ENCODE measurements at places on chromosomes 13 and 19. TPM values are rescaled to one million over a fixed set of nuclear protein-coding genes. Genes with fewer than 3 reads are reported as not detected.

- peak; percentile 86 for DNase-seq
Observed at GRCh38 chr19:32691952-32692726, 518 bp downstream of the NUDT19 start.

Gene ZNF554
- 1.8 TPM for total RNA-seq

DNA sequence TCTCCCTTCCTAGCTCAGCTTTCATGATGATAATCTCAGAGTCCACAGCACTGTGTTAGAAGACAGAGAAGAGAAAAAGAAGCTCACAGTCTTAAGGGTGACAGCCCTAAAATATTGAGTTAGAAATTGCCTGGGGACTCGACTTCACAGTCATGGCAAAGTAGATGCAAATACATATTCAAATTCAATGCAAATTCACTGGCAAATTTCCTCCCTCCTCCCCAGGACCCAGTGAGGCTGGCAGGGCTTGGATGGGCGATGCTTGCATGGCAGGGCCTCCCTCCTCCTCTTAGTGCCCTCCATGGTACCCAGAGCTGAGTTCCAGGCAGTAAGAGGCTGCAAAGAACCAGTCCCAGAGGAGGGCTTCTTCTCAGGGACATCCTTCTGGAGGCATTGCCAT lies 115.6 kb upstream of the UQCRFS1 start:
- DNase-seq, result no peak

DNA sequence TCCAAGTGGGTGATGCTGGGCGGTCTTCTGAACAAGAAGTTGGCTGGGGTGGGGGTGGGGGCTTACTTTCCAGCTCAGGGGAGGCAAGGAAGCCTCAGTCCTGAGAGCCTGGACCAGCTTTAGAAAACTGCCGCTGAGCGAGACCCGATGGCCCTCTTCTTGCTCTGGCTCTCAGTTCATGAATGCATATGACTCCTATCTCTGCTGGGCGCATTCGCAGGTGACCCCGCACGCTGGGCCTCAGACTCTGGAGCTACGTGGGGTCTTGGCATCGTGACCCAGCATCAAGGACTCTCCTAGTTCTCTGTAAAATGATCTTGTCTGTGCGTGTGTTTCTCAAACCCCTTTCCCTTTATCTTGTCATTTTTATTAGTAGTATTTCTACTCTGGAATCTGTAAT lies 19.7 kb downstream of the PRAM1 start:
- DNase-seq, result no peak

Gene SIGLEC9
- 1.1 TPM for total RNA-seq

- DNase-seq, result peak; percentile 67
Observed at GRCh38 chr19:44643605-44644401, at the start of gene PVR. PVR (plus strand) TSS chr19:44643910; CDS start chr19:44644097, 187 bp downstream.

GRCh38 chr13:24663586-24663985 lies 16.6 kb upstream of the ATP12A start:
- no peak for DNase-seq

GRCh38 chr13:29594303-29594709 lies 1.2 kb downstream of the SLC7A1 start:
- DNase-seq, result peak; percentile 55

- no peak for DNase-seq
Observed at GRCh38 chr19:2588081-2588777, 112.3 kb downstream of the GADD45B start.

- DNase-seq, result no peak
Observed at GRCh38 chr13:35530581-35530980, 54.1 kb upstream of the MAB21L1 start.

DNA sequence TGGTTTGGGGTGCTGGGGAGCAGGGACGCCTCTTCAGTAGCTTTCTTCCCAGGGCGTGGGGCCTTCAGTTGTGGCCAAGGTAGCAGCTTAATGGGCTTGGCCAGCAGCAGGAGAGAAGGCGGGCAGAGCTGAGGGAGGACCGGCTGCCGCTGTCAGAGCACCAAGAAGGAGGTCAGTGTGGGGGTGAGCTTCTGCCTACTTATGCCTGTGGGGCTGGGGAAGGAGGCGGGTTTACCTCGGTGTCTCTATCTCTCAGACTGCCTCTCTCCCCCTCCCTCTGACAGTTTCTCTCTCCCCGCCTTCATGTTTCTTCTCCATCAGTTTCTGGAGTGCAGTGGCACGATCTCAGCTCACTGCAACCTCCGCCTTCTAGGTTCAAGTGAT lies at the start of gene CAPN12:
Gene CAPN12 (minus strand): TSS at position 177 of the 384 bp plus-strand sequence. CDS start 309 bp downstream, outside the sequence.
- DNase-seq, result no peak

Gene KASH5
- total RNA-seq, result 0.95 TPM

DNA sequence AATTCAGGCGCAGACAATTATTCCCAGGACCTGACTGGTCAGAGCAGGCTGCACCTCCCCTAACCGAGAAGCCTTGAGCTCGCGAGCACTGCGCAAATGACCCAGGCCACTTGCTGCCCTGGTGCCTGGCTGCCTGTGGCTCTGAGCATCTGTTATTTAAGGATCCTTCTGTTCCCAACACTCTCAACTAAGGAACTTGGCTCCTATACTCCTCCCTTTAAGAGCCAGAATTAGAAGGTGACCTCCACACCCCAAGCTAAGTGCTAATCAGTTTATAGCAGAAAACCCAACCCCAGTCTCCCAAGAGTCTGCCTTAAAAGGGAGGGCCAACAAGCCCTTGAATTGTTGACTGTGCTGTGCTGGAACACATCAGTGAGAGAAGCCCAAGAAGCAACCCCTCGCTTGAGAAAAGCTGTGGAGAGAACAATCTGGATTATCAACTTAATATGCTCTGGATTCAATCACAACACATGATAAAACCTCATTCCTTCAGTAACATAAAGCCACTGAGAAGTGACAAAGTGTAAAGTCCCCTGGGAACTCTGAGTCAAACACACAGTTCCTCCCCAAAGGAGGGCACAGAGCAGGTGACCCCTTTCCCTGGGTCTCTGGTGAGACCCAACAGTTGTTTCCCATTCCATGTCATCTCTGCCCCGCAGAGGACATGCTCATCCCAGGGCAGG lies 14.6 kb downstream of the AKAP8L start:
- no peak for DNase-seq

Gene ATXN8OS
- not detected for total RNA-seq

Gene IL4I1
- 11.1 TPM for total RNA-seq

Gene DPF1
- total RNA-seq, result 2.1 TPM

GRCh38 chr13:63351081-63351480 lies 1935.4 kb upstream of the PCDH20 start:
- no peak for DNase-seq

Gene CD79A
- 7.0 TPM for total RNA-seq

GRCh38 chr13:68851026-68851425 lies 1256.6 kb upstream of the ATXN8OS start:
- DNase-seq, result no peak

- no peak for DNase-seq
Observed at GRCh38 chr19:1744133-1744665, 9.1 kb upstream of the ONECUT3 start.

DNA sequence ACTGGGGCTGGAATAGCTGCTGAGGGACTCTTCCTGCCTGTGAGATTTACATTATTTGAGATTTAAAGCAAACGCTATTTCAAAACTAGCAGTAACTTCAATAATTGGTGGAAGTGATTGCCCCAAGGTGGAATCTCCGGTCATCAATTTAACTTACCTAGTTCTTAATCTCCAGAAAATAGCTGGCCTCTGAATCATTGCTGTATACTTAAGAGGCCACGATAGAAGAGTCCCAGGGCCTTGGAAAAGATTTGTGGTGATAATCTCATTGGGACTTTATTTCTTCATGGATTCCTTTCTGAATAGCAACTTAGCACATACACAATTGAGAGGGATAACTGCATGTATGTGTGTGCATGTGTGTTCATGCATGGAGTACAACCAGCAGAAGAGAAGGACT lies 120.2 kb downstream of the DNAJC15 start:
- DNase-seq, result no peak

DNA sequence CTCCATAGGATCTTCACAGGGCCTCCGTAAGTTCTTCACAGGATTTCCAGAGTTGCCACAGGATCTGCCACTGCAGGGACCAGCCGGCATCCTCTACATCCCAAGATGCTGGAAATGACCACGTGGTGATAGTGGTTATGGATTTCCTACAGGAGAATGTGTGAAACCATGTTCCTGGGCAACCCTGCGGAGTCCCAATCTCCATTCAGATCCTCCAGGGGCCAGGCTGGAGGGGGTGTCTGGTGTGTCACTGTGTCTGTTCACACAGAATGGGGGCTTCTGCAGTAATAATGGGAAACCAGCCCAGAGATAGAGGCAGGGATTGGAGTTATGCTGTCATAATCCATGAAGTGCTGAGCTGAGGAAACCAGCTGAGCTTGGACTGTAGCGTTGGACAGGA lies 8.6 kb downstream of the LILRA6 start:
- DNase-seq, result no peak

GRCh38 chr13:28819046-28819730 lies 951 bp upstream of the MTUS2 start:
- no peak for DNase-seq

GRCh38 chr19:48061401-48062344 lies 17.8 kb upstream of the CABP5 start:
- no peak for DNase-seq

DNA sequence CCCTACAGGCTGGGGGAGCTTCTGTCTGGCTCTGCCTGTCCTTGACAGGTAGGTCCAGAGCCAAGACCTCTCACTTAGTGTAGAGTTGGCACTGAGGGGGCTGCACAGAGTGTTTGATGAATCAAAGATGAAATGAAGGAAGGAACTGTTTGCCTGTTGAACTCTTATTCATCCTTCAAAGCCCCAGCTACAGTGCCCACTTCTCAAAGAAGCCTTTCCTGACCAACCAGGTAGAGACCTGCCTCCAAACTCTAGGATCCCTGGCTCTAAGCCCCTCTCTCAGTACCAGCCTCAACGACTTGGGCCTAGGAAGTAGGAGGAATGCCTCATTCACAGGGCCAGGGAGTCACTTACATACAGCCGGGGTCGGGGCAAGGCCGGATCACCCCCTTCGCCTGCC lies 9.1 kb upstream of the TMEM161A start:
- no peak for DNase-seq

Gene CGB1
- not detected for total RNA-seq

- no peak for DNase-seq
Observed at GRCh38 chr13:42971691-42972347, 20.2 kb downstream of the EPSTI1 start.

DNA sequence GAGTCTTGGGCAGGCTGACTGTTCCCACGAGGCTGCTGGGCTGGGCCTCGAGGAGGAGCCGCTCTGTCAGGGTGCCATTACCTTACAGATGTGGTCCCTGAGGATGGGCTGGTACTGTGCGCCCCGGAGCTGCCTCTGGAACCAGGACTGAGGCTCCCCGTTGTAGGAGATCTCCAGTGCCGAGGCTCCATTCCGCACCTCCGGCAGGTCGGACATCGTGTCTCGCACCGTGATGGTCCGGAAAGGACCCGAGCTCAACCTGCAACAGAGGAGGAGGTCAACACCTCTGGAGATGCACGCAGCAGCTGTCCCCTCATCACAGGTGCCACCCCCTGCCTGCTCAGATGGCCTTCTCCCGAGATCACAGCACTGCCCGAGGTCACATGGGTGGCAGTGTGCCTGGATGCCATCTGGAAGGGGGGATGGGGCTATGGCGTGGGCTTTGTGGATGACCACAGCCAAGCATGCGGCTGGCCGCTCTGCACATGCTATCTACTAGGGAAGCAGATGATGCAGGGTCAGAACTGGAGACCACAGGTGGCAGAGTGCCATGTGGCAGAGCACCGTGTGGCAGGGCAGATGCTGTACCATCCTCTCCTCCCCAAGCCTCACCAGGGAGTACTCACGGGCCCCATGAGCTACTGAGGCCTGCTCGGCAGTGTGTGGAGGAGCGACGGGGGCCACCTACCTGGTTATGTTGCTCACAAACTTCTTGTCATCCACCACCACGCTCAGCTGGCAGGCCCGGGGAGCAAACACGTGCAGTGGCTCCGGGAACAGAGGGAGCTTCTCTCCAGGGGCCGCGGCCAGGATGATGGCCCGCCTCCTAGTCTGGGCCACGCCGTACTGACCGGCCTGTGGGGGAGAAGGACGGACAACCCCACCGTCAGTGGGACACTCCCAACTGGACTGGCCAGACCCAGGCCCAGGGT lies 18.3 kb upstream of the EIF3G start:
- DNase-seq, result no peak

- no peak for DNase-seq
Observed at GRCh38 chr13:35690581-35691207, 214.2 kb upstream of the MAB21L1 start.

- no peak for DNase-seq
Observed at GRCh38 chr19:42487032-42487797, 41.1 kb downstream of the CEACAM1 start.

DNA sequence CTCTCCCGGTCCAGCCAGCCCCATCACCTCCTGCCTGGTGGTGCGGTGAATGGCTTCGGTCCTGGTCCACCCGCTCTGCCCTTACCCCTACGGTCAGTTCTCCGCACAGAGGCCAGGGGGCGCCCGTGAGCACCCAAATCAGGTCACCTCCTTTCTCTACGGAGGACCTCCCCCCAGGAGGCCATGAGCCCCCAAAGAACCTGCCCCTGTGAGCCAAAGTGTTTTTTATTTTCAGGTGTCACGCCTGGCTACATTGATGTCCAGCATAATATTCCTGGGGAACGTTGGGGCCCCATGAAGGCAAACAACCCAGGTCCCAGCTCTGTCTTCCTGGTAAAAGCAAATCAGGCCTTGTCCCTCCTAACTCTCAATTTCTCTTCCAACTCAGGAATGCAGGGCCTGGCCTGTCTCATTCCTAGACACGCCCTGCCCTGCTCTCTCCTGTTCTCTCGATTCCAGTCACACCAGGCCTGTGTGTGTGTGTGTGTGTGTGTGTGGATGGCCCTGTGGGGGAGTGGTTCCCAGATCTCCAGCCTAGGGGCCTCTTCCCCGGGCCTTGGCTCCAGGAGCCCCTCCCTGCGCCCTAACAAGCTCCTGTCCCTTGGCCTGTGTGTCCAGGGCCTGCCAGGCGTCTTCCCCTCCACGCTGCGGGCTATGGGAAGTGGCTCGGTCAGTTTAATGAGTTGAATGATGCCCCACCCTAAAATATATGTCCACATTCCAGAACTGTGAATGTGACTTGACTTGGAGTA lies 9.7 kb upstream of the GIPC1 start:
- peak; percentile 89 for DNase-seq

Gene IL27RA
- 59.6 TPM for total RNA-seq

- DNase-seq, result no peak
Observed at GRCh38 chr13:48094404-48094780, 512 bp downstream of the MED4 start.

All from activated naive CD4-positive, alpha-beta T cell treated with anti-CD3 and anti-CD28 coated beads, Interleukin-2, amount 50 U/mL, for 72 hours (primary cell).